ENCODE measurements at places on chromosomes 7 and 10. TPM values are rescaled to one million over a fixed set of nuclear protein-coding genes. Genes with fewer than 3 reads are reported as not detected.

SPACDR gene
- 1.7 TPM for polyA plus RNA-seq

PDK4 gene
- 12.9 TPM for polyA plus RNA-seq

DYNC1I1 gene
- 0.68 TPM for polyA plus RNA-seq

RADIL gene
- 2.9 TPM for polyA plus RNA-seq

ZNF92 gene
- 8.6 TPM for polyA plus RNA-seq

- no peak for DNase-seq
Measured at GRCh38 chr10:120221873-120222485, 235.0 kb upstream of the PLPP4 start.

Data from forelimb muscle (tissue), 1 donor.